Activated T-cell treated with anti-CD3 and anti-CD28 coated beads, Interleukin-2, amount 50 U/mL, for 1 hour (primary cell): ENCODE measurements at places on chromosomes 13 and 19.

- no peak for DNase-seq
Observed at GRCh38 chr13:106042996-106043581, 492.4 kb downstream of the EFNB2 start.

- DNase-seq = no peak
Observed at GRCh38 chr13:26503826-26504594, 53.5 kb upstream of the WASF3 start.

GRCh38 chr13:32838945-32839344 lies 177.3 kb upstream of the KL start:
- no peak for DNase-seq

DNA sequence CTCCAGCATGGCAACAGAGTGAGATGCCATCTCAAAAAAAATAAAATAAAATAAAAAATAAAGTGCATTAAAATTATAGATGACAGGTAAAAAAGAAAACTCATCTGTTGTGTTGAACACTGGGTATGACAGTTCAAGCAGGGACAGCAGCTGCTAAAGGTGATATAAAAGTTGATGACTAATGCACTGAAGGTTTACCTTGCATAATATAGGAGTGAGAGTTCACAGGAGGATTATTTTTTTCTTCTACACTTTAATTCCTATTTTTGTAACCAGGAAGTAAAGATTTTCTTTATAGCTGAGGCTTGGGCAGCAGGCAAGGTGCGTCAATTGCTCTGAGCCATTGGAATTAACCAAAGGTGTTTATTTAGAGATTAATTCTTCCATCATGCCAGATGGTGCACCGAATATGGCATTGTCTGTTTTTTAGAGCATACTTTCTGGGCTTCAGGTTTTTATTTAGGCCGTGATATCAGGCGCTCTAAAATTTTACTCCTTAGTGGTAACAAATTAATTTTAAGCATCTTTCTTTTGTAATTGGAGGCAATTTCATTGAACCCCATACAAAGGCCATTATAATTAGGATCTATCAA lies 337.0 kb upstream of the SLC10A2 start:
- no peak for DNase-seq

- no peak for DNase-seq
Observed at GRCh38 chr13:111031531-111031961, 83.6 kb upstream of the ARHGEF7 start.

GRCh38 chr19:3501780-3502179 lies 1.3 kb upstream of the DOHH start:
- no peak for DNase-seq

- DNase-seq = no peak
Observed at GRCh38 chr13:44317752-44318151, 55.9 kb upstream of the SERP2 start.

GRCh38 chr13:42497798-42498197 lies 76.2 kb upstream of the TNFSF11 start:
- DNase-seq = no peak

DNA sequence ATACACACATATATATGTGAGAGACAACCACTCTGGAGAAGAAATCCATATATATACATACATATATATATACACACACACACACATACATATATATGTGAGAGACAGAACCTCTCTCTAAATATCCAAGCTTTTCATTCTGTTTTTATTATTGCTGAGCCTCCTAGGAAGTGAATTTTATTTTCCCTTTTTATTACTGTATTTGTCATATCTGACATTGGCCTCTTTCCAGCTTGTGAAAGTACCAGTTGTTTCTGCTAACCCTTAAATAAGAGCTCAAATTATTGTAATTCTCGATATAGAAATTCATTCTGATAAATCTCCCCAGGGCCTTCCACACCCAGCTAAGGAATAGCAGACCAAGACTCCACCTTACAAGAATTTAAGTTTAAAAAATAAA lies 81.0 kb downstream of the NUFIP1 start:
- no peak for DNase-seq

- DNase-seq = no peak
Observed at GRCh38 chr19:29596080-29596727, 9.9 kb upstream of the POP4 start.

DNA sequence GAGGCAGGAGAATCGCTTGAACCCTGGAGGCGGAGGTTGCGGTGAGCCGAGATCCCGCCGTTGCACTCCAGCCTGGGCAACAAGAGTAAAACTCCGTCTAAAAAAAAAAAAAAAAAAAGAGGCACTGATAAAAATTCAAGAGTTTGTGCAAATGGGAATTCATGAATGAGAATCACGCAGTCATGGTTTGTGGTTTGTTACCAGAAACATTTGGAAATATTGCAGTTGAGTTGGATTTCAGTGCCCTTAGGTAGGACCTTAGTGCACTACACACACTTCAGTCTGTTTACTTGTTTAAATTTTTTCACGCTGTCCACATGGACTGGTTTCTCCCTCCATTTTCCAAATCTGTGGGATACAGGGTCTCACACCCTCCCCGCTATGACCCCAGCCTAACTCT lies 28.4 kb downstream of the ZNF844 start:
- DNase-seq = no peak

DNA sequence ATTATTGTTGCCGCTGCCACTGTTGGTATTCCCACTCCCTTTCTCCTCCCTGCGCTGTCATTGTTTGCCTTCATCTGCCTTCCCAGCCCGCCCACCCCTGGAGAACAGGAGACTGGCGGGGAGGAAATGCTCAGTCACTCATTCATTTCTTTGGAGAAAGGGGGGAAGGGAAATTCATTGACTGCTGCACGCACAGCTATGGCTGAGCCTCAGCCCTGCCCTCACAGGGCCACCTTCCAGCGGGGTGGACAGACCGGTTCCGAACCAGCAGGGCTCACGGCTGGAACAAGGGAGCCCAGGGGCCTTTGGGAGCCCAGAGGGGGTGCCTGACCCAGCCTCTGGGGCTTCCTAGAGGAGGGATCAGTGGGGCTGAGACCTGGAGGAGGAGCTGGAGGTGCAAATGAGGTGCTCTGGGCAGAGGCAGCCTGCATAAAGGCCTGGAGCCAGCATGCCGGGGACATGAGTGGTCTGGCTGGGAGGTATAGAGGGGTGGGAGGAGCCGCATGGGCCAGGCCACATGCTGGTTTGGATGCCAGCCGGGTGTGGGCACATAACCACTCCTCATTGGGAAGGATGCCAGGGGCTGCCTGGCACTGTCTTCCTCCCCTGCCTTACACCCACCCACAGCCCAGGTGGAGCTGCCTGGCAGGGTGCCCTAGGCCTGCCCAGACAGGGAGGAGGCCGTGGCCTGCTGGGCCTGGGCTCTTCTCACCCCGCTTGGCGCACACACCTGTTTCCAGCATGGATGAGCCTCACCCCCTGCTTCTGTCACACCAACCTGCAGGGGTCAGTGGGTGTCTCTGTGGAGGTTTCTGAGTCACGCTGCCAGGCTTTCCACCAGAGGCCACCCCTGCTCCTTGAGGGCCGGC lies 26.8 kb downstream of the PPP5C start:
- no peak for DNase-seq

DNA sequence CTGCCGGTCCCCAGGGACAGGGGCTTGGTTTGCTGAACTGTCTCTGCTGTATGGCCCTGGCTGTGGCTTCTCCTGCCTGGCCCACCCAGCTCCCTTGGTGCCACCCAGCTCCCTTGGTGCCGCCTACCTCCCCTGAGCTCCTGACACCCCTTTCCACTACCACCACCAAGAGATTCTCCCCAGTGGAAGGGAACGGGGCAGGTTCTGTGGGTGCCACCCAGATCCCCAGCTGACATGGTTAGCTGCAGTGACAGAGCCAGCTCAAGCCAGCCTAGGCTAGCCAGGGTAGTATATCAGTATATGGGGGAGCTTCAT lies 28.5 kb upstream of the POP4 start:
- no peak for DNase-seq

GRCh38 chr13:112968910-112969691 lies at the start of gene MCF2L:
Gene MCF2L, plus strand, starts transcription at chr13:112969214. Its CDS starts 166 bp downstream, at chr13:112969380.
- peak; percentile 76 for DNase-seq

DNA sequence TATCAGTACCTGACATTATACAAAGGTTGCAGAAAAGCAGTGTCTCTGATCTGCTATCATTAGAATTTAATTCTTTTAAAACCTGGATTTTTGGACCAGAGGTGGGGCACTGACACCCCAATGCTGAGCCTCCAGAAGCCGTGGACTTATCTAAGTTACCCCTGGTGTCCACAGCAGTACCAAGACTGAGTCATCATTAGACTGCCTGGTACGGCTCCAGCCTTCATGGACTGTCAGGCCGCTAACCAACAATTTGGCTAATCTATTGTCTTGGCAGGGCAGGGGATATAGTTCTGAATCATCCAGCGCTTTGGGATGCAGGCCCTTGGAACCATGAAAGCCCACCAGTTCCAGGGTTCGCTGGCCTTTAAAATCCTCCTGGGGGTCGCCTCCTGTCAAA lies 78.3 kb downstream of the TSHZ3 start:
- DNase-seq = no peak

GRCh38 chr13:40697711-40698110 lies 31.3 kb upstream of the FOXO1 start:
- no peak for DNase-seq

DNA sequence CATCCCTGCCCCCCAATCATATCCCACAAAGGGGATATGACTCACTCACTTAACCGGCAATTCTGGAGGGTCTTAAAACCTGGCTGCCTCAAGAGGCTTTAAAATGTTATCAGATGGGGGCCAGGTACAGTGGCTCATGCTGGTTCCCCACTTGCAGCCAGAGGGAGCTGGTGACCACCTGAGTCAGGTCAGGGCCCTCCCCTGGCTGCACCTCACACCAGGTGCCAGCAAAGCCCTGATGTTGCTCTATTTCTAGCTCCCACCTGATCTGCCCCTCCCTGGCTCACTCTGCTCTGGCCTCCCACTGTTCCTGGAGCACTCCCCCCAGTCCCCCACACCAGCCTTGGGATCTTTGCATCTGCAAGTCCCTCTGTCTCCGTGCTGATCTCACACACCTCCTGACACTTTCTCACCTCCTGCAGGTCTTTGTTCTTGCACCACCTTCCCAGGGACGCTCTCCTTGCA lies 14.2 kb downstream of the HPN start:
- DNase-seq = no peak

GRCh38 chr19:604355-604754 lies 14.7 kb downstream of the HCN2 start:
- DNase-seq = peak; percentile 47

DNA sequence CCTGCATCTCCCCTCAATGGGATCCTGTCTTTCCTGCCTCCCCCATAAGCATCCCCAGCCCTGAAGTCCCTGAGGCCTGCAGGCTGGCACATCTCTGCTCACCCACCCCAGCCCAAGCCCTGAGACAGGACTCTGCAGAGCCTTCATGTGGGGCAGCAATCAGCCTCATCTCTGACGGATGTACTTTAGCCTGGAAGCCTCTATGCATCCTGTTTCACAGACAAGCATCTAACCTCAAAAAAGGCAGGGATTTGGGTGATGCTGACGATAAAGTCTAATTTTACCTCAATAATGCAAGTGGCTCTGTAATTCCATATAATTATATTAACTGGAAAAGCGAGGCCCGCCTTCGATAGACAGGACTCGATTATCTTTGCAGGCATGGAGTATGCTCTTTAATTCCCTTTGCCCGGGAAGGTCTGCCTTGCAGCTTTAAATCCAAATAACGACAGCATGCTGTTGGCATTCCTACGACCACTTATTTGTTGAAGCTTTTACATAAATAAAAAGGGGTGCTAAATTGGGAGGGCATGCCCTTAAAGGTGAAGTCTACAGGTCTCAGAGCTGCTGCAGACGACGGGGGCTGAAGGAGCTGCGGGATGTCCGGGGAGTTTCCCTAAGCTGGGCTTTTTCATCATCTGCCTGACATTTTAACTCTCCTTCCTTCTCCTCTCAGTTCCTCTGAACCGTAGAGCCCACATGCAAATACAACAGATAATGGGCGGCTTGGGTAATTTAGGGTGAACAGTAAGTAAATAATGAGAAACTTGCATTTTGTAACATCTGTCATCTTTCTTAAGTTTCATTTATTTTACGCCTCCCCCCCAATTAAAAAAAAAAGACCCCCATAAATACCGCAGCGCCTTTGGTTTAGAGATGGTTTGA lies 211.5 kb downstream of the URI1 start:
- no peak for DNase-seq

DNA sequence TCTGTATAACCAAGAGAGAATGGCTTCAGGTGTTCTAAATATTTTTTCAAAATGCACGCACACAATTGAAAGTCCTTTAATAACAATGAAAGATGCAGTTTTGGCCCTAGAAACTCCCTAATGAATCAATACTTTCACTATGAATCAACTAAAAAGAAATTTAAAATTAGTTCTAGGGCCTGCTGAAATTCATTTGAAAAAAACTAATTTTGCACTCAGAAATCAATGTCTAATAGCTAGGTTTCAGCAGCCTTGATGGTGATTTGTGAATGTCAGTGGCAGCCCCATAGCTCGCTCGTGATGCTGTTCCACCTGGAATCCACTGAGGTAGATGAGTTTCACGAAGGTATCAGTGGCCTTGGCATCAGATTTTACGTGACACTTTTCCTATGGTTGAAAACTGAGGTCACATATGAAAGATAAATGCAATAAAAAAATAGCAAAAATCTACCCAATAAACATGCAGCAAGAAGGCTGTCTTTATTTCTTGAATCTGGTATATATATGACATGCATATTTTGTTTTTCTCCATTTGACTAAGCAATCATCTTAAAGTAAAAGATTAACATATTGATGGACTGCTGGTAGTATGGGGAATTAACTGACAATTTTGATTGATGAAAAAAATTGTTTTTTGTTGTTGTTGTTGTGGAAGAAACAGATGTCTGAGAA lies 141.0 kb downstream of the AKAP11 start:
- no peak for DNase-seq

DNA sequence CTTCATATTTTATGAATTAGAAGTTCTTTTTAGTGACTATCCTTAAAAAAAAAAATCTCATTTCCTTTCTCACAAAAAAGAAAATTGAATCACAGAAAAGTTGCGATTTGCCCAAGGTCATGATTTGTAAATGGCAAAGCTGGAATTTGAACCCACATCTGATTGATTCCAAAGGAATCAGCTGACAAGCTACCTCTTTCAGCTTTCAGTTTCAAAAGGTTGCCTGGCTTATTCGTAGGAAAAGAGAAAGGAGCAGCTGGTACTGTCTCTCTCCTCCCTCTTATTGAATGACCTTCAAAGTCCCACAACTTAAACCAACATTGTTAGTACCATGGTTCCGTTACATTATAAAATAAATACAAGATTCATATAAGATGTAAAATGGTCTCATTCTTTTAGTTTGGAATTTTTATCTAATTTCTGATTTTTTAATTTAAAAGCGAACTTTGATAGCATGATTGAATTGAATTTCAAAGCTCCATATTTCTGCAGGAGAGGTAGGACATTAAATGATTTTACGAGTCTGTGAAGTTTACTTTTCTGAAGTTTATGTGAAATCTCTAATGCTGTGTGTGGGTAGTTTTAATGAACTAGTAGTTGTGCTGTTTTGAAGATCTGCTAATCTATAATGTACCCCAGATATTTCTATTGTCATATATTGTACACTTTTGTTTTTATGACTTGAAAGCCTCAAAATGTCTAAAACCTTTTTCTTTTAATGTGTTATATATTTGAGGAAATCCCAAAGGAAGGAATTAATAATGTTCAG lies 18.5 kb upstream of the KCTD4 start:
- DNase-seq = no peak

DNA sequence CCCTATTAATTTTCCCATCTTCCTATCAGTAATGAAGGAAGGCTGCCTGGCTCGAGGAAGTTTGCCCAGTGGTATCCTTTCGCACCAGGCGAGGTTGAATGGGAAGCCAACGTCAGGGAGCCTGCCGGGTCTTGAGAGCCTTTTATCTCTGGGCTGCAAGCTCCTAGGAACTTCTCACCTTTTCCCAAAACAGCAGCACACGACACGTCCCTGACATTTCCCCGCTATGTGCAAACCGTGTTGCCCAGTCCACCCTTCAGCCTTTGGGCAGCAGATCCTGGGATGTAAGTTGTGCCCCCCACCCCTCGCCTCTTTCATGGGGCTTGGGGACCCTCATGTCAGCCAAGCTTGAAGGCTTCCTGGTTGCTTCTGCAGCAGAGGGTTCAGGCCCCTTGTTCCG lies 179.1 kb downstream of the ZNF536 start:
- DNase-seq = no peak
